ENCODE measurements at places on chromosomes 7 and 10.

DNA sequence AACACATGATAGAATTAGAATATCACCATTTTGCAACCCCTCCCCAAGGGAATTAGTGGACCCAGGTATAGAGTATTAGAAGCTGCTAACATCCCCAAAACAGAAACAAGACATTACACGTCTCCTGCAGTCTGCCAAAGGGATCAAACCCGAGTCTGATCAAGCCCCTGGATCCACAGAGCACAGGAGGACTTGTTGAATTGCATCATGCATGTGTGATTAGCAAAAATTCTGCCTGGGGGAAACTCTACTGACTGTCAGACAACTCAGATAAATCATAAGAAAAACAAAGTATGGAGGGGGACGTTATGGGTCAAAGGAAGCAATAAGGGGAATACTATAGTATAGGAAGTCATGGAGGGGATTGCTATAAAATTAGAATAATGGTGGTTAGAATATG, 116.8 kb upstream of the FGFR2 start:
- DNase-seq: no peak

DNA sequence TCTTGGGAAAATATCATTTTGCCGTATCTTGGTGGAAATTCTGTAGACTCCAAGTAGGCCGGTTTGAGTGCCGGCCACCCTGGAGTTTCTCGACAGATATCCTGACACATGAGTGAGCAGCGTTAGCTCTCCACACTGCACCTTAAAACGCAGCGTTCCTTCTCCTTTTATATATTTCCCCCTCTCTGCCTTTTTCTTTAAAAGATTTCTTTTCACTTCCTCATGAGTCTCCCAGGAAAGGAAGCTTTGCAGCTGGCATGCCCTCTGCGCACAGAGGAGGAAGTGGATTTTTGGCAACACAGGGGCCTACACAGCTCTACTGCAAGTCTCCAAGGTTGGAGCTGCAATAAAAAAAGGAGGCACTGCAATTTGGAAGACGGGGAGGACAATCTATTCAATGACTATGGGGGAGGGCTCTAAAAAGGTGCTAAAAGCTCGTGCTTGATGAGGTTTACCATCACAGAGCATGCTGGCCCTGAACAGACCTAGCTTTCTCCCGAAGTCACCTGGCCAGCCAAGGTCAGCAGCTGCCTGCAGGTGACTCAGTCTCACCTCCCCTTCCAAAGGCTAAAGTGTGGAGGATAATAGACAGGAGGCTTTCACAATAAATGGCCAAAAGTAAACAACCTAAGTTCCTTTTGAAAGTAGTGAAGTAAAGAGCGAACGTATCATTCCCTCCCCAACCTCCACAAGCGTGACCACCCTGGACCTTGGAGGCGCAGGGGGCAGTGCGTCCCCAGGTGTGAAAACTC, 252.8 kb downstream of the ZMYND11 start:
- DNase-seq: no peak

DNA sequence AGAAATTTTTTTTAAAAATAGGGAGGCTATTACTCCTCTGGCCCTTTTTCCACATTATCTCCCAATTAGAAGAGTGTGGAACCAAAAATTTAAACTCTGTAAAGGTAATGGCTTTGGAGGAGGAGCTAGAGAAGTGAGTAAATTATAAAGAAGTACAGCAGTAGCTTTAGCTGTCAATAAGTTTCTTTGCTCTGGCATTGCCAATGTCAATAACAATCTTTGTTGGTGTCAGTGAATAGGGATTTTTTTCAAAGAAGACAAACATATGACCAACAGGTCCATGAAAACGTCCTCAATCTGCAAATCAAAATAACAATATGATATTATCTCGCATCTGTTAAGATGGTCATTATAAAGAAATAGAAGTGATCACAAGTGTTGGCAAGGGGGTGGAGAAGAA, 227.1 kb upstream of the MBL2 start:
- DNase-seq: no peak

DNA sequence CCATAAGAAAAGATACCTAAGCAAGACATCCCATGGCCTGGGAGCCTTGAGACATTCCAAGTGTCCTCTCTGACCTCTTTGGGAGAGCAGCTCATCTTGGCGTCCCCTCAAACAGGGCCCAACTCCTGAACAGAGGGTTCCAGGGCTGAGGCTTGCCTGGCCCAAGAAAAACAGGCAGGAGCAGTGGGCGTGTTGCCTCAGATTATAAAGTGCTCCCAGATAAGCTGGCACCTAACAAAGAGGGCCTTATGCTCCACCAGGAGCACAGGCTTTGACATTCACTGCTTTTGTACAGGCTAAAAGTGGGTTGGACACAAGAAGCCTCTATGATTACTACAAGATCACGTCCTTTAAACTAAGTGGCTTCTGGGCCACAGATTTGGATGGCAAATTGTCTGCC, 193.1 kb downstream of the FGFR2 start:
- DNase-seq: no peak

DNA sequence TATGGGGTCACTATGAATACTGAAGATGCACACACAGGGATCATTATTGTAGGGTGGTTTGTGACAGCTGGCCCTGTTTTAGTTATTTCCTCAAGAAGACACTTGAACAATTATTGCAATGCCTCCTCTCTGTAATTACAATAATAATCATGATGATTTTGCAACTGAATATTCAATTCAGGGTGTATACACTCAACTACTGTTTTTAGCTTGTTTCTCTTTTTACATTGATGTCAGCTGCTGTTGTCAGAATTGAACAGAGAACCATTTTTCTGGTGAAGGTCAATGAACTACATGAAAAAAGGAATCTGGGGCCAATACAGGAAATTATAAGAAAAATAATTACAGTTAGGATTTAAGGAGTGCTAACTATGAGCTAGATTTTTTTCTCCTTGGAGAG, 28.6 kb upstream of the MKLN1 start:
- DNase-seq: no peak

- no peak for DNase-seq
These were observed 769.6 kb downstream of the GRID1 start for GRCh38 chr10:85597006-85597405.

DNA sequence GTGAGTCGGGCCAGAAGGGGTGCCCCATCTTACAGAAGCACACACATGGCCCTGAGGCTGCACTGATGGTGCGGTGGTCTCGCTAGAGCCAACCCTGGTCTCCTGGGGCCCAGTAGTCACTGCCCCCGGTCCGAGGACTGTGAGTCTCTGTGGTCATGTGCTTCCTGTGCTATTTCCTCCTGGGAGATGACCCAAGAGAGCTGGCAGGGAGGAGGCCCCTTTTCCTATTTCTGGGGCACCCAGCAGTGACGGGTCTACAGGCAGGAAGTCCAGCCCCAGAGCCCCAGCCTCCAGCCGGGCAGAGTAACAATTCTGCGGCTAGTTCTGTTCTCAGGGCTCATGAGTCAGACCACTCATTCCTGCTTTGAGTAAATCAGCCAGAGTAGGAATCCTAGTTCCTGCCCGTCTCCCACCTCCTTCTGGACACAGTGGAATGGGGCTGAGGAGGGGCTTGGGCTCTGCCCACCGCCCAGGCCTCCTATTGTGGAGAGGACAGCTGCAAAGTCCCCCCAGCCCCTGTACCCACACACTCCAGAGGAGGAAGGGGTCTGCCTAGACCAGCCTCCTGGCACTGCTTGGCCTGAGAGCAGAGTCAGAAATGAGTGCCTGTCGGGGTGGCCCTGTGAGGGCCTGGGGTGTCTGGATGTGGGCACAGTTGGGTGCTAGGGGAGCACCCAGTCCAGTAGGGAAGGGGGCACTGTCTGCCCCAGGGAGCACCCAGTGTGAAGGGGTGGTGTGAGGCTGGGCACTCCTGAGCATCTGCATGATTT, 80.5 kb upstream of the PPIF start:
- peak; percentile 93 for DNase-seq

DNA sequence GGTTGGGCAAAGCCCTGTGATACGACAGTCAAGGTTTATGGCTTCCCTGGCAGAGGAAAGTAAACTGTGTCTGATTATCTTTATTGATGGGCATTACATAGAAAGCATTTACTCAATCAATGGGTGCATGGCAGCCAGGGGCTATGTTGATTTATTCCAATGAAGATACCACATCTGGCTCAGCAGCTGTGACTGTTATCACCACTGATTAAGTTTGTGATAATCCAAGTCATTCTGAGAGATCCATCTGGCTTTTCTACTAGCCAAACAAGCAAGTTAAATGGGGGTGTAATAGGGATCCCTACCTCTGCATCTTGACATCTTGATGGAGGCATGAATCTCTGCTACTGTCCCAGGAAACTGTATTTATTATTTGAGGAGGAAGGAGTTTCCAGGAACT, 86.7 kb downstream of the KLF6 start:
- no peak for DNase-seq

DNA sequence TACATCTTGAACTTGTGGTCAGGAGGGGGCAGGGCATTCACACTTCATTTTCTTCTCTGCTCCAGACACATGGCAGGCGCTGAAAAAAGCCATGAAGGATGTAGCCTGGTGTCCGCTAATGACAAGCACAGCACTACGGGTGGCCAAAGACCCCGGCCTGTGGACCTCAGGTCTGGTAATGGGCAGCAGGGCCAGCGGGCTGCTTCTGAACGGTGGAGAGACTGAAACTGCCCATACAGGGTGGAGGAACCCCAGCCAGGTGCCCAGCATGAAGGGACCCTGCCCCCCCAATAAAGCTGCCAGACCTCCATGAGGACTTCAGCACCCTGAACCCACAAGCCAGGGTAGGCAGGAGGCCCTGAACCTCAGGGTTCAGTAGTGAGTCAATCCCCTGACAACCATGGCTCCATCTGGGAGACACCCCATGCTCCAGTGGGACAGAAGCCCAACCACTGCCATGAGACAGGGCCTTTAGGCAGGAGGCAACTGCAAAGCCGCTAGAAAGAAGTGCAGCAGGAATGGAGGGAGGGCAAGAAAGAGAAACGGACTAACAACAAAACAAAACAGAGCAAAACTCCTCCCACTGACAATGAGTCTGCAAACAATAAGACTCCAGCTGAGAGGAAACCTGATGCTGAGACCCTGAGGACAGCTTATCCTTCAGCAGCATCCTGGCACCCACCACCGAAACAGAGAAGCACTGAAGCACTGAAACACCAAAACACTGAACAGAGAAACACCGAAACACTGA, 140.2 kb upstream of the PPP2R2D start:
- DNase-seq: no peak

GRCh38 chr10:99431190-99431760, 851 bp upstream of the GOT1 start:
- peak; percentile 29 for DNase-seq

GRCh38 chr10:84191106-84191505, 3.2 kb upstream of the CDHR1 start:
- no peak for DNase-seq

DNA sequence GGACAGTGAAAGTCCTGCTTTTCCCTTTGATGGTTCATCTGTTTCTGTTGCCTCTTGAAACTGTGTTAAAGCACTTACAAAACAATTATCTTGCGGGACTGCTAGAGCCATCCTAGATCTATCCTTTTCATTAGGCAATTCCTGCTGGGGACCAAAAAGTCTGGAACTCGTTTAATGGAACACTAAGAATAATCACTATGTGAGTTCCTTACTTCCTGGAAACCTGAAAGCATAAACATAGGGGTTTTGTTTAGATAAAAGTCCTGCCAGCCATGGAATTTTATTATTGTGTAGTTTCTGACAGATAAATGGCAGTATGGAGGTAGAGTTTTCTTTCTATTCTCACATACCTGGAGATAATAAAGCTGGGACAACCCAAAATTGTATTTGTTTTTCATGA, 1133.3 kb downstream of the SORCS3 start:
- DNase-seq: no peak

GRCh38 chr7:19815546-19815945, 42.1 kb upstream of the TMEM196 start:
- DNase-seq: no peak

- no peak for DNase-seq
These were observed 192.9 kb upstream of the VSTM2A start for GRCh38 chr7:54349229-54349628.

DNA sequence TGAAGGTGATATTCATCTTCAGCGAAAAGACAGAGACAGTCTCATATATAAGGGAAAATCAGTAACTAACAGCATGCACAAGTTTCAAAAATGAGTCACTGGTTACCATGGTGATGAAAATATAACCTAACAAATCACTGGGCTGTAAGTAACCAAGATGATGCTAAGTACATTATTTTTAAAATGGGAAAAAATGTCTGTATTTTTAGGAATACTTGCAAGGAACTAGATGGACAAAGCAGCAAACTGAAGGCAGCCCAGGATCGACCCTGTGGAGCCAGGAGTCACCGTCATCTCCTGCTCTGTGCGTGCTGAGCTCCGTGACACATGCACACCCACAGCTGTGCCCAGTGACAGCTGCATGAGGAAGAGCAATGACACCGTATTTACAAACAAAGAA, 137.3 kb downstream of the ELMO1 start:
- peak; percentile 19 for DNase-seq

DNA sequence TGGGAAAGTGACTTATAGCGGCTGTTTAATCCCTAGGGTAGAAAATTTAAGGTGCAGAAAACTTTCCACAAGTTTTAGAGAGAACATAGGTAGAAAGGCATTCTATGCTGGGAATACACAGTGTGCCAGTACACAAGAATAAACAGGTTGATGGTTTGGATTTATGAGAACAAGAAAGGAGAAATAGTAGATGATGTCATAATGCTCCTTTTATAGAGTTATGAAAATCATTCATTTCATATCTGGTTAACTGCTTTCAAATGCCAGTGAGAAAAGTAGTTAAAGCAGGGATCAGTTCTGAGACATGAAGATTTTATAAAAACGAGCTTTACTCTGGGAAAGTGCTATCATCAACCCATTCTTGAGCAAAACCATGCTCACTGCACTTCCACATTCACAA, 311.4 kb downstream of the PARD3 start:
- no peak for DNase-seq

GRCh38 chr7:33744293-33745075, 160.9 kb upstream of the BMPER start:
- no peak for DNase-seq

DNA sequence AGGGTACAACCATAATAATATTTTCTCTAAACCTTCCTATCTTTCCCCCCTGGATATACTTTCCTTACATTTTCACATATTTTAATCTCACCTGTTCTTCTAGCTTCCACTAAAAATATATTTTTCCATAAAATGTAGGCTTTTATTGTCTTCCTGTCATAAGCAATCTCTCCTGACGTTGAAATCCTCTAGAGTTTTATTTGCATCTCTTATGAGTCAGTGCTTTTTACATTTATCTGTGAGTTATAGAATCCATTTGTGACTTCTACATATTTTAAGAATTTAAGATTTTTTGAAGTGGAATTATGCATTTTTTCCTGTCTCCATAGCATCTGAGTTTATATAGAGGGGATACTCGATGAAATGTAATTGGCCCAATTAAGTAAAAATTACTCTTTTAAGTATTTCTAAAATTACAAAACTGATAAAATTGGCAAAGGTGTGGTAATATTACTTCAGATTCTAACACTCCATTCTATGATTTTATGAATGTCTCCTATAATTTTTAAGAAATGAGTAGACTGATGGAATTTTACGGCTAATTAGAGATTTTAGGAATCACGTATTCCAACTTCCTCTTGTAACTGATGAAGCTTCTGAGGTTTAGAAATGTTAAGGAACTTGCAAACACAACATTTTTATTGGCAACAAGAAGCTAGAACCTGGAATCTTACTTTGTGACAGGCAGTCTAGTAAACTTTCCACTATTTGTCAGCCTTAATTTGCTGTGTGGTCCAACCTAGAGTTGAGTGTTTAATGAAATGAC, 422.9 kb upstream of the SEMA3A start:
- no peak for DNase-seq

- DNase-seq: peak; percentile 4
These were observed 82.3 kb downstream of the ADK start for GRCh38 chr10:74233281-74233680.

- DNase-seq: no peak
These were observed 189.2 kb downstream of the C7orf25 start for GRCh38 chr7:42722716-42723115.
